Sciatic nerve (tissue), 2 donors: ENCODE measurements at places on chromosomes 12 and 14.

DNA sequence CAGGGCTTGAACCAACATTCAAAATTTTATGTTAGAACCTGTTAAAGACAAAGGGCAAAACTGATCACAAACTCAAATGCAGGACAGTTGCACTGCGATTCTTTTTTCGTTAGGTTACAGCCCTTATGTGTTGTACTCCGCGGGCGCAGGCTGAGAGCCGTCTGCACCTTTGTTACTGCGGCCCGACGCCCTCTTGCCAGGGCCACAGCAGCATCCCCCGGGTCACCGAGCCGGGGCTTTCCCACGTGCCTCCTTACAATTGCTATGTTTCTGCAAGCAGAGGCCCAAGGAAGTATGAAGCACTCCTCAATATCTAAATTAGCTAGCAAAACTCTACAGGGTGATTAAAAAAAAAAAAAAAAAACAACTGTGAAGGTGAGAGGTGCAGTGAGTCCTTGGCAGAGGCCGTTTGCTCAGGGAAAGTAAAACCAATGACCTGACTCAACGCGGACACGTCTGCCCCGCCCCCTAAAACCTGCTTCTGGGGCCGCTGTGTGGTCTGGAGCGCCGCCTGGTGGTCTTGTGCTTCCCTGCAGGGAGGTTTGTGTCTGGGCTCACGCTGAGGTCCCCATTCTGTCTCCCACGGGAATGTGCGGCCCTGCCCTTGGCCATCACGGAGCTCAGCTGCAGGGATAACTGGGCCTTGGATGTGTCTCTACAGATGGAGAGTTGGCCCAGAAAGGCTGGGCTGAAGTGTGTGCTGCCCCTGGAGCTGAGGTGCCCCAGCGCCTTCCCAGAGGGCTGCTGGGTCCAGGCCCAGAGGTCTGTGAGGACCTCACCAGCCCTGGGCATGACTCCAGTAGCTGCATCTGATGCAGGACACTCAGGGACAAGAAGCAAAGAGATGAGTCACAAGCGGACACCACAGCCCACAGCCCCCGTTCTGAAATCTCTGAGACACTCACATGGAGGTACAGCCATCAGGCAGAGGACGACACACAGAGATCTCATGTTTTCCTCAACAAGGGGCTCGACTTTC is 418.5 kb downstream of the TMEM121 start:
- DNase-seq: no peak

GRCh38 chr12:121297435-121297991 is 1.0 kb upstream of the CAMKK2 start:
- DNase-seq: no peak

DNA sequence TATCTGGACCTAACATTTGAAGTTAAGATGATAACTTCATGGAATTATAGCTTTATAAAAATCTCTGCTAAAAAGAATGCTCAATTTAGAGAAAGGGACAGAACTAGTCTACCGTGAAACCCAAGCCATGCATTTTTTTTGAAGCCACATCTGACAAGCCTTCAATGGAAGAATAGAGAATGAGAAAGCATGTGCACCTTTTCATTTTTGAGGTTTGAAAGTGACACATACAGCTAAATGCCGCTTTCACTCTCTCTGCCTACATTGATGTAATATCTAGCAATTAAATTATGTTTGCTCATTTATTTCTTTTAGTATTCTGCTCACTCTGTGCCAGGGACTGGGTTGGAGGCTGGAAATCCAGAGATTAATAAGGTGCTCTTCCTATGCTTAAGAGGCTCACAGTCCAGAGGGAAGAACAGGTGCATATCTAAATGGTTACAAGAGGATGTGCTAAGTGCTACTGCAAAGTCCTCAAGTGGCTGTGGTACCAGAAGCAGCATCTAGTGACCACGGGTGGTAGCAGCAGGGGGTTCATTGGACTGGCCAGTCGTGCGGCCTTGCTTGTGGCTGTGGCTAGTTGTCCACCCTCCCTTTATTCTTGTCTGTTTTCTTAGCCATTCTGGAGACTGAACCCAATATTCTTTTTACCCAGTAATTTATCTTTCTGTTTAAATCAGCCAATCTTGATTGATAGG is 60.4 kb downstream of the PPP1R36 start:
- DNase-seq: no peak

DNA sequence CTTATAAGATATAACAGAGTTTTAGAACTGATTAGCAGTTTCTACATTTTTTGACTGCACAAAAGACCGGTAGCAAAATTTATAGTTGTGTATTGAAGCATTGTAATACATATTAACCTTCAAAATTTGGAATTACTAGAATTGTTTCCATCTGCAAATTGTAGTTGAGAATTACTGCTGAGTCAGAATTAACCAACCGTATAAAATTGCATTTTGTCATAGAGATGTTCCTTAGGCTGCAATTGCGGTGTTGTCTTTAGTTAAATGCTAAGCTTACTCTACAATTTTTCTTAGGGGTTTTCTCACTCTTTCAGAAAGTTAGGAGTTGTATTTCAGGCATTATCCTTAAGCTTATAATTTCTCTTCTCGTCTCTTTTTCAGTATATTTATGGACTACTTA is 132.2 kb downstream of the PLEKHA5 start:
- DNase-seq: no peak

- DNase-seq: no peak
Measured at GRCh38 chr12:78442454-78442801, 422.1 kb upstream of the SYT1 start.

DNA sequence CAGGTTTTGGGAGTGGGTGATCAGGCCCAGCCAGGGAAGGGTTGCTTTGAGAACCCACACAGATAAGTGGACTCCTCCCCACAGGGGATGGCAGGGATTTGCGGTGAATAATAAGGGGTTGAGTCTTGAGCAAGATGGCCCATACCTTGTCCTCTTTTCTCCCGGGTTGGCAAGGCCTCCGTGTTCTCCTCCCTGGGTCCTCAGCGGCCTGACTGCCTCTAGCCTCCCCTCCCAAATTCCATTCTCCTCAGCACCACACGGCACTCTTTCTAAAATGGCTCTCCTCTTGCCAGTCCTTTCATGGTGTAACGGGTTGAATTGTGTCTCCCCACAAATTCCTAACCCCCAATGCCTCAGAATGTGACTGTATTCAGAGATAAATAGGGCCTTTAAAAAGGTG is 70.0 kb downstream of the CHST11 start:
- DNase-seq: no peak

DNA sequence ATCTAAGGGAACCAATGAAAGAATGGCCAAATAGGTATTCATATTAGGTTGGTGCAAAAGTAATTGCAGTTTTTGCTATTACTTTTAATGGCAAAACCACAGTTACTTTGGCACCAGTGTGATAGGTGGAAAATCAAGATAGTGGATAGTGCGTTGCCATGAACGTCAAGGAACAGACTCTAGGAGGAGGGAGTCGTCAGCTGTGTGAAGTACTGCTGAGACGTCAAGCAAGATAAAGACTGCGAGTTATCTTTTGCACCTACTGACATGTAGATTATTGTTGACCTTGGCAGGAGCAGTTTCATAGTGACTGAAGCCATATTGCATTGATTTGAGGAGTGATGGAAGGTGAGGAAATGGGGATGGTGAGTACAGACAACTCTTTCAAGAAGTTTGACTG is 8.3 kb downstream of the YLPM1 start:
- no peak for DNase-seq

DNA sequence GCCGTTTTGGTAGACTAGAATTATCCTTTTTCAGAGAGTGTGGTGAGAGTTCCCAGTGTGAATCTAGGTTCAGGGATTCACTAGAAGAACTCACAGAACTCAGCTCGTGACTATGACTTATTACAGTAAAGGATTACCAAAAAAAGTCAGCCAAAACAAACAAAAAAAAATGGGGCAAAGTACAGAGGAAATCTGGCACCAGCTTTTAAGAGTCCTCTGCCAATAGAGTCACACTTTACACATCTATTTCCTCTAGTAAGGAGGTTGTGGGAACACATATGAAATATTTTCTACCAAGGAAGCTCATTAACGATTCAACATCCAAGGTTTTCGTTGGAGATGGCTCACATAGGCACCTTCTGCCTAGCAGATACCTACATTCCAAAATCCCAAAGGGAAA is 28.2 kb downstream of the TSPAN19 start:
- DNase-seq: no peak
